ENCODE measurements at places on chromosomes 6 and 20.

GRCh38 chr6:71262914-71263313 is 25.7 kb upstream of the OGFRL1 start:
- no peak for DNase-seq

GRCh38 chr6:107536180-107536961 is 46.5 kb downstream of the SOBP start:
- no peak for DNase-seq

GRCh38 chr20:4161401-4162251 is 146.3 kb upstream of the RNF24 start:
- no peak for DNase-seq

- DNase-seq, result no peak
Measured at GRCh38 chr6:39791850-39792539, at the start of gene DAAM2. Gene DAAM2 (plus strand): TSS chr6:39792376. CDS start chr6:39856303, 63,927 bp downstream.

- no peak for DNase-seq
Measured at GRCh38 chr6:161095916-161096315, 104.3 kb downstream of the MAP3K4 start.

DNA sequence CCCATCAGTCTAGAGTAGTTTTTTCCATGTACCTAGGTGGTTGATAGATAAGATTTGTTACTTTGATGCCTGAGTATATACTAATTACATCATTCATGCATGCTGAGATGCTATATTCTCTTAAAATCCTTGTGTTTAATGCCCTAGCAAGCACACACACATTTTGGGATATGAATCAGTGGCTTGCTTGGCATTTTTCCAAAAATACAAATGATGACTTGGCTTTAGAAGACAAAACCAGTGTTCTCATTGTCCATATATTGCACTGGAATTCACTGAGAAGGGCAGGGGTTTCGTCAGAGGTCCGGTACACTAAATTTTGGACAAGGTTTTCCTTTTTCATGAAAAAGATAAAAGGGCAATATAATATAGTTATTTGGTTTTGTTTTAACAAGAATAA is 24.9 kb downstream of the GTPBP2 start:
- DNase-seq, result no peak

- DNase-seq, result no peak
Measured at GRCh38 chr6:11248974-11249761, 16.7 kb upstream of the NEDD9 start.

- no peak for DNase-seq
Measured at GRCh38 chr6:33433001-33433543, 13.2 kb downstream of the SYNGAP1 start.
